ENCODE measurements at places on chromosomes 7 and 10. TPM values are rescaled to one million over a fixed set of nuclear protein-coding genes. Genes with fewer than 3 reads are reported as not detected.

GRCh38 chr10:80583685-80584084 lies 46.0 kb downstream of the SH2D4B start:
- DNase-seq: no peak

The NKX2-3 gene
- total RNA-seq: not detected

The BMPR1A gene
- total RNA-seq: 60.0 TPM

The NYAP1 gene
- 0.22 TPM for total RNA-seq

- no peak for DNase-seq
These were observed 102.6 kb downstream of the GLI3 start for GRCh38 chr7:42134276-42134876.

The ENO4 gene
- total RNA-seq: not detected

The OPN4 gene
- not detected for total RNA-seq

The TRPV6 gene
- not detected for total RNA-seq

- no peak for DNase-seq
These were observed 60.0 kb upstream of the LANCL2 start for GRCh38 chr7:55305135-55305534.

- DNase-seq: no peak
These were observed 49.4 kb downstream of the CAV1 start for GRCh38 chr7:116574025-116574822.

DNA sequence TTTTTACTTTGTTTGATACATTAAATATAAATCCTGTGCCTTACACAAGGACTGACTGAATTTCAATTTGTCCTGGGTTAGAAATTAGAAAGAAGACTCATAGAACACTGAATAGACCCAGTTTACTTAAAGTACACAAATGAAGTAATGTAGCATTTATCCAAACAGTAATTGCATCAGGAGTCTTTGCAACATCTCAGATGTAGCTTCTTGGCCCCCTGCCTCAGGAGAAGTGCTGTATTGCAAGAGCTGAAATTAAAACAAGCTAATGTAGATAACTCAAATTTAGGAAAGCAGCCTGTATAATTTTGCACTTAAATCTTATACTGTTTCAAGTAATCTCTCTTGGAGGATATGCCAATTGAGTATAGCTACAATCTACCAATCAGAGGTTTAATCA lies 54.3 kb upstream of the KCND2 start:
- DNase-seq: no peak

GRCh38 chr10:98910546-98910945 lies 325.1 kb downstream of the HPSE2 start:
- DNase-seq: no peak

- no peak for DNase-seq
These were observed 92.2 kb downstream of the AVL9 start for GRCh38 chr7:32587411-32587948.

DNA sequence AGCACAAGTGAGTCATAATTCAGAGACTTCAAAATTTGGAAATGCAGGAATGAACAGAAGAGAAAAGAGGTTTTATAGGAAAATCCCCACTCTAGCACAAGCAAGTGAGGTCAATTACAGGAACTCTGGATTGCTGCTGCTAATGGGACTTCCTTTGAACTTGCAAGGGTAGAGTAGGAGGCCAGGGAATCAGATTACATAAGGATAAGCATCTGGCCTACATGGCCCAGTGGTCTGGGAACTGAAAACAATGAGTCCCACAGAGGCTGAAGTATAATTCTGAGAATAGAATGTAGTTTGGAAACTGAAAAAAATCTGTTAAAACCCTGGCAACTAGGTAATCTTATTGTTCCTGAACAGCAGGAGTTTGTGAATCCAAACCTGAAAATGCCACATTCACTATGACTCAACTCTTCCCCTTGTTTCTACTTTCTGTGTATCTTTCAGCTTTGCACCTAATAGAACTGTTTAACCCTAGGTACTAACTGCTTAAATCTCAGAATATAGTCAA lies 66.5 kb downstream of the CTNNA3 start:
- DNase-seq: no peak

The EVX1 gene
- total RNA-seq: not detected

The CARD11 gene
- 0.32 TPM for total RNA-seq

The TMEM196 gene
- not detected for total RNA-seq

All from cardiac septum (tissue), 1 donor.